ENCODE measurements at places on chromosomes 4 and X. TPM values are rescaled to one million over a fixed set of nuclear protein-coding genes. Genes with fewer than 3 reads are reported as not detected.

The PDZD4 gene
- 8.0 TPM for total RNA-seq

The MSX1 gene
- not detected for total RNA-seq

- ATAC-seq: no peak
Observed at GRCh38 chrX:107447642-107448041, 1.8 kb upstream of the FRMPD3 start.

The MYOZ2 gene
- not detected for total RNA-seq

The P2RY4 gene
- total RNA-seq: 0.35 TPM

- ATAC-seq: peak; percentile 80
Observed at GRCh38 chr4:87848622-87849351, 16.0 kb downstream of the MEPE start.

GRCh38 chr4:128528793-128529553 is 241.4 kb upstream of the PGRMC2 start:
- no peak for ATAC-seq

DNA sequence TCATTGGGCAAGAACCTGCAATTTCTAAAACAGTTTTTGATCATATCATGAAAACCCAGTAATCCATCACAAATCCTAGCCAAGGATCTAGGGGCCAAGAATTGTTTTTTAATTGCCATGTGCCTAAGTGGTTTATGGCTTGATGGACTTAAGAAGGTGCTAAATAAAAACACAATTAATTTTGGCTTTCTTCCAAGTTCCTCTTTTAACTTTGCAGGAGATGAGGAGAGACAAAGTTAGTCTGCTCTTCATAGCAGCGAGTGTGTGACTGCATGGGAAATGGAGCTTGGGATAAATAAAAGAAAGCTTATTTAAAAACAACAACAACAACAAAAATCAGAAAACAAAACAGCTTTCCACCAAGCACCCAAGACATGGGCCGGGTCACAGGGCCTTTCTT is 41.4 kb downstream of the ARHGEF9 start:
- ATAC-seq: no peak

DNA sequence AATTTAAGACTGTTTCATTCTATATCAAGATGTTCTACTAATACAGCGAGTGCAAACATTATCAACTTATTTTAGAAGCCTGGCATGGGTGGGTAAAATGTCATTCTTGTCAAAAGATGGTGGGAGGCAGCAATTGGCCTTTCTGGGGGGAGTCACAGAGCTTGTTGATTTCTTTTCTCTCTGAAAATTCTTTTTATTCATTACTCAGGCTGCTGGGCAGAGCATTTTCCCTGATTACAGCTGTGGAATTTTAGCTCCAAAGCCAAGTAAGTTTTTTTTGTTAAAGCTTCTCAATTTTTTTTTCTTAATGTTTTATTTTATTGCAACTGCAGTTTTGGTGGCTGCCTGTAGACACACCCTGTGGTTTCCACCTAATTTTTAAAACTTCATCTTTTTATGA is 50.4 kb downstream of the GPC4 start:
- ATAC-seq: no peak

- no peak for ATAC-seq
Observed at GRCh38 chr4:48190839-48191238, 56.8 kb upstream of the TXK start.

The SMR3B gene
- not detected for total RNA-seq

DNA sequence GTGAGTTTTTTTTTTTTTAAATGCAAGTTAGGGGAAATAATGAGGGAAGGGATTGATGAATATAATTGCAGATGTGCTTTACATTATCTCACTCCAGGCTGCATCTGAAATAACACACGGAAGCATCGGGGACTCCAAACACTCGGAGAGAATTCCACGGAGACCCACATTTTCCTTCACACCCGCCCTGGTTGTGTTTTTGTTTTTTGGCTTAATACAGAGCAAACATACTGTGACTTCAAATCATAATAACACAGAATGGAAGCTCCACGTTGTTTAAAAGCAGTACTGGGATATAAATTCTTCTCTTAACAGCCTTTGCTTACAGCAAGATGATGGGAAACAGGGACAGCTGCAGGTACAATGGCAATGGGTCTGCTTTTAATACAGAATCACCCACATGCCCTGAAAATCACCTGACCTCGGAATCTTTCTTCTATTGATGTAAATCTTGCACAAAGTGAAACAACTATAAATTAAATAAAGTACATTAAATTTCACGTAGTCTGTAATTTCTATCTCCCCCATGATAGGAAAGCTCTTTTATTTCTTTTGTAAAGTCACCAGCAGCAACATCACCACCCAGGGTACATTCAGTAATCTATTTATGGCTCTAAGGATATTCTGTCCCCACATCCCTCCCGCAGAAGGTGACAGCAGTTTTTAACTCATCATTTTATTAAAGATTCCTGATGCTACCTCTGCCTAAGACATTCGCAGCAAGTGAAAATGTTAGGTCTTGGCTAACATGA is 119.3 kb downstream of the ZNF827 start:
- no peak for ATAC-seq

The POLA1 gene
- 41.9 TPM for total RNA-seq

GRCh38 chrX:10797466-10797865 is 177.1 kb upstream of the MID1 start:
- no peak for ATAC-seq

DNA sequence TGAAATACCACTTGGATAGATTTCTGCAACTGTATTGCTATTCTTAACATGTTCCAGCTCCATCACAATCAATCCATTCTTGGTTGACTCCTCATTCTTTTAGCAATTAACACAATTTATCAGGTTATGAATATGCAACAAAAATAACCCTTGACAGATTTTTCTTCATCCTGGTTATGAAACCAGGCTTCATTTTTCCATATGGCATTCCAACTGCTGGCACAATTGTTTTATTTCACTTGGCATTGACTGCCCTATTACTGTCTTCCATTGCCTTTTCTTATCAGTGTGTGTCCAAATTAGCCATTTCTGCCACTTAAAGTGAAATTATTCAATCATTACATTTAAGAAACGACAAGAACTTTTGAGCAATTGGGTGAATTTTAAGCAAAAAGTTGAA is 388.8 kb upstream of the EPHA5 start:
- no peak for ATAC-seq

- no peak for ATAC-seq
Observed at GRCh38 chr4:187258651-187259401, 535.2 kb upstream of the FAT1 start.

The RIBC1 gene
- total RNA-seq: 0.74 TPM

- no peak for ATAC-seq
Observed at GRCh38 chr4:770022-770421, 55.9 kb downstream of the CPLX1 start.

DNA sequence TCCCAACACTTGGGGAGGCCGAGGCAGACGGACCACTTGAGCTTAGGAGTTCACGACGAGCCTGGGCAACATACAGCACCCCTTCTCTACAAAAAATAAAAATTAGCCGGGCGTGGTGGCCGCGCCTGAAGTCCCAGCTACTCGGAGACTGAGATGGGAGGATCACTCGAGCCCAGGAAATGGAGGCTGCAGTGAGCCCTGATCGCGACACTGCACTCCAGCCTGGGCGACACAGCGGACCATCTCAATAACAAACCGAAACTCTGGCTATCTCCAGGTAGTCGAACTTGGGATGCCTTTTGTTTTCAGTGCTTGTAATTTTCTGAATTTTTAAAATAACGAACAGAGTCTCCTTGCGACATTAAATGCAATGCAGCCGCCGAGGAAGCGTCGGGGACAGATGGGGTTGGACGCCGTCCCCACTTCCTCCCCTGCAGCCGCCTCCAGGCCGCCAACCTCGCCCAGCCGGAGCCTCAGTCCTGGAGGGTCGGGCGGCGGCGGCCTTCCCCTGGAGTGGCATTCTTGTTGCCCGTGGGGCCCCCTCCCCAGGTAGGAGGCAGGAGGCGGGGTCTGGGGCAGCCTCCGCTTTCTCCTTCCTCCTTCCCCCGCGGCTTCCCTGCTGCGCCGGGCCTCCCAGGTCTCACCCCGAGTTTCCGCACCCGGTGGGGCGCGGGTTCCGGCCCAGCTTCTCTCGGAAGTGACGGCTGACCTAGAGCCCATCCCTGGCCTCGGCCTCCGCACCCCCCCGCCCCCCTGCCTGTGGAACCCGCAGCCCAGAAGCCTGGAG is 14.6 kb downstream of the HMX1 start:
- no peak for ATAC-seq

DNA sequence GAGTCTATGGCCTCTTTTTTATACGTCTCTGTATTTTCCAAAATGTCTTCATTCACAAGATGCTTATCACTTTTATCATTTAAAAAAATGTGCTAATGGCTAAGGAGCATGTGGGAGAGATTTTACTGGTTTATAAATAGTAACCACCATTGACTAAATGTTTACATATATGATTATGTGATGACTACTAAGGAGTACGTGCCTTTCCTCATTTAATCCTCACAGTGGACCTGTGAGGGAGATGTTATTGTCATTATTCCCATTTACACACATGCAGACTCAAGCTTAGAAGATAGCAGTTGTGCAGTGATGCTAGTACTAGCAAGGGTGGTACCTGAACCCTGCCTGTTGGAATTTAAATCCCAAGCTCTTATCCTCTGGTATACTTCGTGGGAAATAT is 2.4 kb downstream of the SRD5A3 start:
- no peak for ATAC-seq

DNA sequence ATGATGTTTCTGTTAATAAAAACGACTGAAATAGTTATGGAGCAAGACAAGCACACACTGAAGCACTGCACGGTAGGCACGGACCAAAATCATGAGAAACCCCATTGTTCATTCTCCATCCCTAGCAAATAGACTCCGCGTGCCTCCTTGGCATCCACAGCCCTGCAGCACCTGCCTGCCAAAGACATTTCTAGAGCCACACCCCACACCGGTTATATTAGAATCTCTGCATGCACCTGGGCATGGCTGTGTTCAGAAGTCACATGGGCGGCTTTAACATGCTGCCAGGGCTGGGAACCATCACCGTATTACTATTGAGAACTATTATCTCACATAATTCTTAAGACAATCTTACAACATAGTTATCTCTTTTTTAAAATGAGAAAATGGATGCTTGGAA is 5.9 kb downstream of the PDLIM3 start:
- no peak for ATAC-seq

- ATAC-seq: no peak
Observed at GRCh38 chr4:81604683-81605218, 133.0 kb upstream of the RASGEF1B start.

GRCh38 chr4:107708225-107708624 is 11.8 kb downstream of the PAPSS1 start:
- ATAC-seq: no peak

DNA sequence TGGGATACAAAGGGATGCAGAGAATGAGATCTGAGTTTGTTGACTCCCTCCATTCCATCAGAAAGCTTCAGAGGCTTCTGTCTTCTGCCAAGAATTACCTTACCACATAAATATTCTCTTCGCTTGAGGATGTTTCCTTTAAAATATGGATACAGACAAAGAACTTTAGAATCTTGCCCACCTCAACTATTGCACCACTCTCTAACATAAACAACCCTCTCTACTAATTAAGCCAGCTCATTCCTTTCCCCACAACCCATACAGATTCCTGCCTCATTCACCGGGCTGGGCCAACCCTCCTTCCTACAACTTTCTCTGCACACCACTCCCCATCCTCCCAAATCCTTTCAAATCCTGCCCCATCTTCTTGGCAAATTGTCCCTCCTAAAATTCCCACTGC is 315.8 kb downstream of the RAB28 start:
- ATAC-seq: no peak

- no peak for ATAC-seq
Observed at GRCh38 chrX:97705936-97706335, 822.2 kb downstream of the RPA4 start.

DNA sequence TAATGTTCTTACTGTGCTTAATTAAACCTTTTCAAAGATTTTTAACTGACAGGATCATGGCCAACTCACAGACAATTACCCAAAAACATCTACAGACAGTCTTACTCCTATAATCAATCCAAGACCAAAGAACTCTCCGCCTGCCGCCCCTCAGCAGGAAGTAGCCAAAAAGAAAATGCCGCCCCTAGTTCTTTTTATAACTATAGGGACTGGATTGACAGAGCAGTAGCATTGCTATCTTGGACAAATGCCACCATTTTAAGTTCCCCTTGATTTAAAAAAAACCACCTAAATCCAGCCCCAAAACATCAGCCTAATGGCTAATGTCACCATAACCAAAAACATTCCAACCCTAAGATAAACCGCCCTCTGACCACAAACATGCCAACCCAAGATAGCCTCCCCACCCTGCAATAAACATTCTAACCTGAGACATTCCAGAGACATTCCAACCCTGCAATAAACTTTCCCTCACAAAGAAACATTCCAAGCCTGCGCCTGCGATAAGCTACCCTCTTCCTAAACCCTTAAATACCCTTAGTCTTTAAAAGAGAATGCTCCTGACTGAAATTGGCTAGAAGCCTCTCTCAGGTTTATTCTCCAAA is 77.0 kb downstream of the COQ2 start:
- ATAC-seq: no peak

- no peak for ATAC-seq
Observed at GRCh38 chrX:44899946-44900345, 27.0 kb downstream of the KDM6A start.

The ESX1 gene
- total RNA-seq: not detected

- ATAC-seq: peak; percentile 53
Observed at GRCh38 chrX:7170898-7171297, 22.9 kb upstream of the PUDP start.

The POF1B gene
- total RNA-seq: 0.24 TPM

DNA sequence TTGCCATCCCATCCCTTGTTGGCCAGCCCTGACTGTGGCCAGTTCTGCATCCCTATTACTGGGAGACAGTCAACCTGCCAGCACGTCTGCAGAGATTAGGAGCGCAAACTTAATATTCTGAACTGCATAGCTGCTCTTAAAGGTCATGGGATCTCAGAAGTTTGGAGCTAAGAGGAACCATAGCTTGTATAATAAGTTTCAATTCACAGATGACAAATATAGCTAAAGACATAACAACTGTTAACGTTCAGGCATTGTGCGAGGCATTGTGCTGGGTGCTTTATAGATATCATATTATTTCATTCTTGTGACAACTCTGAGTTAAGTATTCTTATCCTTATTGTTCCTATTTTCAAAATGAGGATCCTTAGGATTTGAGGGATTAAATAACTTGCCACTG is 3.7 kb downstream of the SCARB2 start:
- no peak for ATAC-seq

DNA sequence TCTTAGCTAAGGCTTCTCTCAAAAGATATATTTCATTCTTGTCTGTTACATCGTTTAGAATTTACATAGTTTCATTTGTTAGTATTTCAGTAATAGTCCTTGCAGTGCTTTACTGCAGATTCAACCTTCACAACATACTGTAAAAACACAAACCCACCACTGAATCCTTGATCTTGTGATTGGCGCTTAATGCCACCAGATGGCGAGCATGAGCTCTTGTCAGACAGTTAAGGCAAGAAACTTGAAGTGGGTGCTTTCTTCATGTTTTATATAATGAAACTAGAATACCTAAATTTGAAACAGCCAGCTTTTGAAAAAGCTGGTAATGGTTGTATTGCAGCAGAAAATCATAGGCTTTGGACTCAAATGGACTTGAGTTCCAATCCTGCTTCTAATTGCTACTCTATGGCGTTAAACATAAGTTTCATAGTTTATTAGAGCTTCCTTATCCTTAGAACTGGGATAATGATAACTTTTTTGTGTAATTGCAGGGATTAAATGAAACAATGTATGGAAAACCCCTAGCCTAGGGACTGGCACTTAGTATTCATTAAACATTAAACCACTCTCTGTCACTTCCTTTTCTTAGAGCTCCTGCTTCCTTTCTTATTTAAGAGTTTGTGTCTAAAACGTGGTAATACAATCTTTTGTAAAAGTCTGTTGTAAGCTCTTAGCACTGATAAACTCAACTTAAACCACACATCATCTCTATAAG is 95.1 kb downstream of the USP9X start:
- ATAC-seq: peak; percentile 74

The NRK gene
- not detected for total RNA-seq

Measured in activated T-helper 17 cell treated with anti-CD3 and anti-CD28 coated beads, Interleukin-2, amount 50 U/mL, for 72 hours (primary cell).